Central memory CD4-positive, alpha-beta T cell (primary cell): ENCODE measurements at places on chromosomes 11 and 22.

DNA sequence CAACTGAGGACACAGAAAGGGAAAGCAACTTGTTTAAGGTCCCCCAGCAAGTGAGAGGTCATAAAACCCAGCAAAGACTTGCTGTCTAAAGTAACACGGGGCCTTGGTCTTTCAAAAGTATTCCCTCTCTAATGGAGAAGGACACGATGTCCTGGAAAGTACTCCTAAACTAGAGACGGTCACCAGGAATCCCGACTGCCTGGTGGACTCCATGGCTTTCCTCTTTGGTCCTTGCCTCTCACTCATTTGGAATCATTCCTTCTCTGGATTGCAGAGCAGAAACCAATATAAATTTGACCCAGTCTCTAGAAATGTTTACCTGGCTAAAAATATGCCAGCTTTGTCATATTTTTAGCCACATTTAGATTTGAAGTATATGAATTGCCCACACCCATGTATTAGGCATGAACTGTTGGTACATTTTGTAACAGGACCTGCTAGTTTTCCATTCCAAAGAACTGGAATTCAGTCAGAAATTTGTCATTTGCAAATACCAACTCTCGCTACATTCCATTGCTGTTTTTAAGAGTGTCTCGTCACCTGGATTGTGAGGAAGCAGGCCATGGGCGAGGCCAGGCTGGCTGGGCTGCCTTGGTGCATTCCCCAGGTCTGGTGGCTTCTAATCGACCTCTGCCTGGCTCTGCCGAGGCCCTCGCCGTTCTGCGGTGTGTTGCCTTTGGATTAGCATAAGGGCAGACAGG, 12.9 kb downstream of the NAV2 start:
- no peak for DNase-seq

- no peak for DNase-seq
Measured at GRCh38 chr11:12285811-12286222, 91.6 kb upstream of the PARVA start.

GRCh38 chr11:91563176-91563575, 661.4 kb upstream of the FAT3 start:
- no peak for DNase-seq

DNA sequence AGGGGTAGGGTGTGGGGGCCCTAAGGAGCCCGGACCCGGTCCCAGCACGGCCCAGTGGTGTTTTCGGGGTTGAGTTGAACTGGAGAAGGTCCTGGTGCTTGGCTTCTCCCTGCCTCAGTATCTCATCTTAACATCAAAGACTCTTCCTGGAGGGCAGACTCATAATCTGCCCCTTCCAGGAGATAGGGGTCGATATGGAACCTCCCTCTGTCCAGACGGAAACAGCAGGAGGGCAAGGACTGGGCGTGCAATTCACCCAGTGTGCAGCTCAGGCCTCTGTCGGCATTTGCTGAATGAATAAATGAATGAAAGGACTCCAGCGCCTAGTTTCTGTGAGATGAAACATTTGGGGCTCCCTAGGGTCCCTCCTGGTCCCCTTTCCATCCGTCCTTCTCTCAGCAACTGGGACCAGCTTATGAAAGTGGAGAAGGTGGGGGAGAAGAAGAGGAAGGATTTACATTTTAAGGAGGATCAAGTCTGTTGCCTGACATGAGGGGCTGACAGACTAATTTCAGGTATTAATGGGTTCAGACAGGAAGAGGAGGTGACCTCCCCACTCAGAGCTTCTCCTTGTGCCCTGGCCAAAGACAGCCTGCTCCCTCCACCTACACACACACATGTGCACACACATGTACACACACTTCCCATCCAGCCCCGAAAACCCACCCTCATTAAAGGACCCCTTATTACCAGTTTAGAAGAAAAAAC, 1.1 kb upstream of the SHISA8 start:
- no peak for DNase-seq

DNA sequence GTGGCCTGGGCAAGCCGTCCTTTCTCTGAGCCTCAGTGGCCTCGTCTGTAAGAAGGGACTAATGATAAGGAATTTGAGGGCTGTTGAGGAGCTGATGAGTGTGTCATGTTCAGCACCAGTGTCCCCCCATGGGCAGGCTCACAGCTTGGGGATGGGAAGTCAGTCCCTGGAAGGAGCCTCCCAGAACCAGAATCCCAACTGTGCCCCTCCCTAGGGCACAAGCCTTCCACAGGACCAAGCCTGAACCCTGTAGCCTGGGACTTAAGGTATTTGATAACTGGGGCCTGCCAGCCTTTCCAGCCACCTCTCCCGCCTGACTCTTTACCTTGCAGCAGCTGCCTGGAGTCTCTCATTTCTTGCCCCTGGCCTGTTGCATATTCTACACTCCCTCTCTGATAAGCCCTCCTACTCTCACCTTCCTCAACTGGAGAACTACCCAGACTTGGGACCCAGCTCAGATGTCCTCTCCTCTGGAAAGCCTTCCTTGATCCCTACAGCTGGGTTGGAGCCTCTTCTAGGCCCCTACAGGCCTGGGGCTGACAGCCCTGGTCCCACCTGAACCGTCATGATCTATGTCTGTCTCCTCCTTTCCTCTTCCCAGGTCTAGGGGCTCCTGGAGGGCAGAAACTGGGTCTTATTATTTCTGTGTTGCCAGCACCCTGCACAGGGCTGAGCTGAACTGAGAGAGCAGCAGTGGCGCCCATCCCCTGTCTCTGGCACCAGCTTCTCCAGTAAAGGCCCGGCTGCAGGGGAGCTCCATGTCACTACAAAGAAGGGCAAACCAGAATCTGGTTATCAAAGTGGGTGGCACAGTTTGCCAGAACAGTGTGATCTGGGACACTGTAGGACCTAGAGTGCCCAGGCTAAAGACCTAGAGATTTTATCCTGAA, 1.6 kb downstream of the P2RY2 start:
- DNase-seq = no peak

DNA sequence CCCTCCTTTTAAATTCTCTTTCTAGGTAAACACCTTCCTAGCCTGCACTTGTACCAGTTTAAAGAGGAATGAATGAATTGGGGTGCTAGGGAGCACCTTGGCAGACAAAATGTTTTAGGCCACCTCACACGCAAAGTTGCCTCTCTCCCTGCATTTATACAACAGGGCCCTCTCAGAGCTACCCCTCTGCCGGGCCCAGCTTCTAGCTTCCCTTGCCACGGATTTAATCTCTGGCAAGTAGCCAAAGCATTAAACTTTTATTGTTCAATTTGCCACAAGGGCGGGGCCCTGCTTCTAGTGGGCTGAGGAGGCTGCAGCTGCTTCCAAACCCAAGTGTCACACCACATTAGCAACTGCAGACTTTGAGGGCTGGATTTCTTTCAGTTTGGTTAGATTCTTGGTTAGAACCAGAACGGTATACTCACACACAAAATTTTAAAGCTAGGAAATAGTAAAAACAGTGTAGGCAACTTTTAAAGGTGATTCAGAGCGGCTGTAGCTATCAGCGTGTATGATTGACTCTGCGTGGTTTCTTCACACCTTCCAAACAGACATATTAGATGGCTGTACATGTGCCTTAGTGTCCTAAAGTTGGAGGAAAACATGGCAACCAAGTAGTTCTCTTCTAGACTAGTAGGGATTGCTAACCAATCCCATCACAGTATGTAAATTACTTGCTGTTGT, 6.5 kb downstream of the KREMEN1 start:
- DNase-seq = no peak
